Stimulated activated CD4-positive, alpha-beta T cell treated with anti-CD3 and anti-CD28 coated beads, TNF-alpha, amount 100 ng/mL, for 4 hours (primary cell): ENCODE measurements at places on chromosomes 6 and 20.

GRCh38 chr6:108837236-108837971, 10.8 kb upstream of the ARMC2 start:
- no peak for DNase-seq

- no peak for DNase-seq
Measured at GRCh38 chr6:149984773-149985172, 21.0 kb downstream of the ULBP1 start.

DNA sequence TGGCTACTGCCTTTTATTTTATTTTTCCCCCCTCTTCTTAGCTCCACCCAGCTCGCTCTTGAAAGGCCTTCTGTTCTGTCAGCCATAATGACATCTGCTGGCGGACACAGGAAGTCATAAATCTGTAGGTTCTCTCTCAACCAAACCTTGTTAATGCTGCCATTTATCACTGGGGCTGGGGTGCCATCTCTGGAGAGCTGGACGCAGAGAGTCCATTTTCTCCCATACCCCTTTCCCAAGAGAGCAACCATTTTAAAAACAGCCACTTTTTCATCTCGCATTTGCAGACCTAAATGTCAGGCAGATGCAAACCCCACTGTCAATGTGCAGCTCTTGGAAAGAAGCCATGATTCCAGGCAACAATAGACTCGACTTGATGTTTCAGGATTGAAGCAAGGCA, 13.0 kb upstream of the TSHZ2 start:
- no peak for DNase-seq

DNA sequence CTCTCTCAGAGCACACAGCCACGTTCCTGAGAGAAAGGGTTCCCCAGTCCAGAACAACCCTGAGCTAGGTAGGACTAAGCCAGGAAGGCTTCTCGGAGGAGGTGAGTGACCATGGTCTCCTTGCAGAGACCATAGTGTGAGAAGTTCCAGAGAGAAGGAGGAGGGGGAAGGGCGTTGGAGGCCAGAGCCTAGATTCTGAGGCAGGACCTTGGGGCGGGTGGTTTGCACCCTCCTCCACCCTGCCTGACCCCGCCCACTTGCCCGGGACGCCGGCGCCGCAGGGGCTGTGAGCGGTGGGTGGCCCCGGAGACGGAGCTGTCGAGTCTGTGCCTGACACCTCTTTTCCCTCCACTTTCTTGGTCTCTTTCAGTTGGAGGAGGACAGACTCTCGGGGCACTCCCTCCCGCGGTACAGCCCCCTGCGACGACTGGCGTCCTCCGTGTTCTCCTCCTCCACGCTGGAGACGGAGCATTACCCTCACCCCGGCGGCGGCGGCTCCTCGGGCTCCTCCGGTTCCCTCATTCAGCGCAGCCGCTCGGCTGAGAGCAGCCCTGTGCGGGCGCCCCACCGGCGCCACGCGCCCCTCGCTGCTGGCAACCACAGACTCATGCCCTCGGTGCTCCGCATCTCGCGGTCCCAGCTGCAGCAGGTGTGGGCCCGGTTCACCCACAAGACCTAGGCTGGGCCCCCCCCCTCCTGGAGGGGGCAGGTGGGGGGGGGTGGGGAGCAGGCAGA, 26.2 kb downstream of the TTBK1 start:
- peak; percentile 41 for DNase-seq

DNA sequence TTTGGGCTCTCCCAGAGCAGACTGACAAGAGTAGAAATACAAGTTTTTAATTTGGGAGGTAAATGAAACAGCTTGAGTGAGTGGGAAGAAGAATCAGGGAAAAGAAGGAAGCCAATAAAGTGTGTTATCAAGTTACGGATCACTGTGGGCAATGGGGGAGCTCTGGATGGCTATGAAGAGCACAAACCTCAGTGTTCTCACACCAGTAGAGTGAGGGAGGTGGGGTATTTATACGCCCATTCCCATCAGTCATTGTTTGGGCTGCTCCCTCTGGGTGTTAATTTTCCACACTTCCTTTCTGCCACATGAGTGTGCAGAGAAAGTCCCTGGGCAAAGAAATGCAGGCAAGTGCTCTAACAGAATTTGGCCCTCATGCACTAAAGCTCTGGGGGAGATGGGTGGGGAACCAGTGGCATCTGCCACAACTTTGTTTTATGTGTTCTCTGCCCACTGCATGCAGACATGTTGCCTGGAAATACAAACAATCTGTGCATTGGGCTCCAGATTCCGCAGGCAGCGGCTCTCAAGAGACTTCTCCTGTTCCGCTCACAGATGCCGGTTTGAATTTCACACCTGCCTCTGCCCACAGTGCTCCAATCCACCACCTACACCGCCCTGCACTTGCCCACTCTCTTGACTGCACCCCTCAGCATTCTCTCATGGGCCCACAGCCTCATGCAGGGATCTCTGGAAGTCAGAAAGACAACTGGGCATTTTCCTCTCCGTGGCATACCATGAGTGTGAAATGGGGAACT, 211.1 kb upstream of the RNF24 start:
- DNase-seq: no peak

DNA sequence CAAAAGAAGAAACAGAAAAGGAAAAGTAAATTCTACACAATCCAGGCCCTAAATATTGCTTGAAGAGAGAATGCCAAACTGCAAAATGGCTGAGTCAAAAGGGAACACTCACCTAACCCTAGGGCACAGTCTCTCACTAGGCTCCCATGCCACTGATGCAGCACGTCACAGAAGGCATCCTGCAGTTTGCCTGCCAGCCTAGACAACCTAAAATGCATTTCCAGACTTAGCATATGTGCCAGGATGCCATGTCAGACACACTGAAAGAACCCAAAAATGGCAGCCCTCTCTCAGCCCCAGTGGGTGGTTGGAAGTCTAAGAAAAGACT, 10.6 kb upstream of the SIRPD start:
- no peak for DNase-seq

GRCh38 chr6:137165375-137166246, 7.8 kb downstream of the IL22RA2 start:
- no peak for DNase-seq

GRCh38 chr6:28743271-28743789, 180.5 kb downstream of the TRIM27 start:
- DNase-seq: no peak

DNA sequence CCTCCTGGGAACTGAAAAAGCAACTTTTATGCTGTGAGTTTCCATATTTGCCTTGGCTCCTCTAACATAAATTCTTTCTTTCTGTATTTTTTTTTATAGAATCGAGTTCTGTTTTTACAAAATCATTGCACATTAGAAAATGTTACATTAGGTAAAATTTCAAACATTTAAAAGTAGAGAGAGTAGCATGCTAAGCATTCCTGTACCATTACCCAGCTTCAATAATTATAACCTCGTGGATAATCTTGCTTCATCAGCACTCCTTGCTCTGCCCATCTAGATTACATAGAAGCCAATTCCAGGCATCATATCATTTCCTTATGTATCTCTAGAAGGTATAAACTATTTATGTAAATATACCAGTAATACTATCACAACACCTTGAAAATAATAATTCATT, 15.4 kb upstream of the FBXO30 start:
- DNase-seq: no peak

- DNase-seq: no peak
Measured at GRCh38 chr20:20814685-20815084, 102.2 kb upstream of the RALGAPA2 start.

GRCh38 chr6:33142501-33143070, 49.7 kb downstream of the COL11A2 start:
- DNase-seq: no peak

DNA sequence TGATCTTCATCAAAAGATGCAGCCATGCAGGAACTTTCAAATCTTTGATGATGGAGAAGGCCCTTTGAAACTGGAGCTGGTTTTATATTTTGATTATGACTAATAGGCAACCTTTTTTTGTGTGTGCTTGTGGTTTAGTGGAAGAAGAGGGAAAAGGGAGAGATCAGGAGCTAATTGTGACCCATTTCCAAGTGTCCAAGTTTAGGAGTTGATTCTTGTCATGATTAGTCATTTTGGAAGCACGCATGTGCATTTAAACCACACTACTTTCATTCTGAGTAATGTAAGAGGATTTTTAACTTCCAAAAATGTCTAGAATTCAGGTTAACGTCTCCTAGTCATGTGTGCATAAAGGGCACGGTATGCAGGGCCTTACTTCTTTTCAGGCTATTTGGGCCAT, 3.5 kb downstream of the FOXO3 start:
- no peak for DNase-seq

DNA sequence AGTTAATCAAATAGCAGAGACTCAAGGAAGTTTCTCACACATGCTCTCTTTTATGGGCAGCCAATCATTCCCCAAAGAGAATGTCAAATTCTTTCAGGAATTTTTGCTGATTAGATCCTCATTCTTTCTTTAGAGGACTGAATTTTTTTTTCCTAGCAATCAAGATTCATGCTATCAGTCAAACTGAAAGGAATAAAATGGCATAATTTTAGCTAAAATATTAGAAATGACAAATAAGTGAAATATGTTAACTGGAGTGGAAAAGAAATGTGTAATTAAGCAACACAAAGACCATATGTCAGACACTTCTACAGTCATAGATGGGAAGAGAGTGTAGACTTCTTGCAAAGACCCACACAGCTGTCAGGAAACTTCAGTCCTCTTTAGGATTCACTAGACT, 242.3 kb upstream of the RNF217 start:
- no peak for DNase-seq

GRCh38 chr6:151007076-151007475, 141.6 kb downstream of the MTHFD1L start:
- no peak for DNase-seq

DNA sequence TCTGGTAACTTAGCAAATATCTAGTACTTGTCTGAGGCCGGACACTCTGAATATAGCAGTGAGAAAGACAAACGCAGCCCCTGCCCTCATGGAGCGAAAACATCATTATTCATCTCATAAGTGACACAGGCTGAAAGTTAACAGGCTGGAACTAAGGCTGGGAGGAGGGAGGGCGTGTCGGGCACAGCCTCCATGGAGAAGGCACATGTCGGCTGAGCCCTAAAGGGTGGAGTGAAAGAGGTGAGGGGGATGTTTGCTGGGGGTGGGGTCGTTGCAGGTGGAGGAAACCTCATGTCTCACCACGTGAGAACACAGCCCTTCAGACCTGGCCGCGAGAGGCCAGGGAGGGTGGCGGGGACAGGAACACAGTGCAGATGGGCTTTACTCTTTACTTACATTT, 108.8 kb upstream of the FOXC1 start:
- no peak for DNase-seq

- no peak for DNase-seq
Measured at GRCh38 chr20:49872056-49872455, 43.3 kb downstream of the SPATA2 start.

DNA sequence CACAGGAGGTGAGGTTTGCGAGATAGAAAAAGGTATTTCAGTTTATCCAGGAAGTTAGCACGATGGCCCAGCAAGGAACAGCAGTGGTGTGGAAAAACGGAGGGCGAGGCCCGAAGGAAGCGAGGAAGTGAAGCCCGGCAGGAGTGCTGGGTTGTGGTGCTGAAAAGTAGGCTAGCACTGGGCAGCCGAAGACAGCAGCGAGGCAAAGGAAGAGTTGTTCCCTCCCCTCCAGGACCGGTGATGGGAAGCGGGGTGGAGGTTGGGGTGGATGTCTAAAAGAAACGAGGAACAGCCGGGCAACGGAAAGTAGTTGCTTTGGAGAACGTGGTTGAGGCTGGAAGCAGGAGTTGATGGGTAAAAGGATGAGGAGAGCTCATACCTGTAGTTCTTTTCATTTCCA, 1.4 kb downstream of the METTL24 start:
- DNase-seq: no peak

GRCh38 chr6:89051676-89052075, 28.9 kb upstream of the PNRC1 start:
- DNase-seq: no peak

GRCh38 chr20:51196991-51197651, 174.2 kb upstream of the KCNG1 start:
- no peak for DNase-seq

- no peak for DNase-seq
Measured at GRCh38 chr20:15375836-15376235, 1038.4 kb upstream of the FLRT3 start.

DNA sequence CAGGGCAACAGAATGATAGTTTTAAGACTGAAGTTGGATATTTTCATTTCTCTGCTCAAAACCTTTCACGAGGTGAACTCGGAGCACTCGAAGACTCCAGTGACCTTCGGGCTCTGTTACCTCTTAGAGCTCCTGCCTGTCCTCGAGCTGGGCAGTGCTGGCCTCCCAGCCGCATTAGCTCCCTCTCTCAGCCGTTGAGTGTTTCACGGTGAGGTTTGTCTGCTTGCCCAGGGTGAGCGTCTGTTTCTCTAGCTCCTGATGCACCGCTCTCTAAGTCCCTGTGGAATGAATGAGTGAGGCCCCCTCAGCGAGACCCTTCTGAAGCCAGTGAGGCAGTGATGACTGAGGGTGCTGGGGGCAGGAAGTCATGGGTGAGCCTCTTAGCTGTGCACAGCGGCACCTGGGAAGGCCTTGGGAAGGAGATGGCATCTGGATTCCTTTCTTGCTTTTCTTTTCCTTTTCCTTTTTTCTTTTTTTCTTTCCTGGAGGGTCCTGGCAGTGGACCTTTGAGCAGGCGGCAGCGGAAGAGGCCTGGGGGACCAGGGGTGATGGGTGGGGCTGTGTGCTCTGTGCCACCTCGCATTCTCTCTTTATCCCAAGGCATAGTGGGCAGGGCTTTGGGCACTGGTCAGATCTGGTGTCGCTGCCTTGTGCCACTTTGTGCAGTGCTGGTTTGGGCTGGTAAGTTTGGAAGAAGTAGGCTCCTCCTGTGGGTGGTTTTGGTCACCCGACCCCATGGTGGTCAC, 2.2 kb downstream of the PSMG4 start:
- no peak for DNase-seq

DNA sequence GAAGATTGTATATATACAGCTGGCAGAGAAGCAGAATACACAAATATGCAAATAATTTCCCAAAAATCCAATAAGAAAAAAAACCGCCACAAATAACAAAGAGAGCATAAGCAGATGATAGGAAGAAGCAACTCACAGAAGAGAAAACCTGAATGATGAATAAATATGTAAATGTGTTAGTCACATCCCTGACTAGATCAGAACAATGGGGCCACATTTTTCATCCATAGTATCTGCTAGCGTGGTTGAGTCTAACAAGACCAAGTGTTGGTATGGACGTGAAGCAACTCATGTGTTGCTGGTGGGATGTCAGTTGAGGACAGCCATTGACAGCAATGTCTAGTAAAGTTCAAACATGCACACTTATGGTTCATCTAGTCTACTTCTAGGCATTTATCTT, 3.9 kb upstream of the SLC22A3 start:
- no peak for DNase-seq

DNA sequence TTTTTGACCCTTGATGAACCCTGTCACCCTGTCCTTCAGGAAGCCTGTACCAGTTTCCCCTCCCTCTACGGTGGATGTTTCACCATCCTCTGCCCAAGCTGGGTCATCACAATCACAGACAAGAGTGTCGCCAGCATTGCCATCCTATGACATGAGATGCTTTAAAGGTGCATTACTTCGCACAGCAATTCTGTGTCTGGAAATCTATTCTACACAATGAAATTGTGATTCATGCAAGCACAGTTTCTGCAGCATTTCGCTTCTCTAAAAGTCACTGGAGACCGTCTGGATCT, 2.5 kb upstream of the ULBP2 start:
- no peak for DNase-seq
